ENCODE measurements at places on chromosomes 6 and 20.

GRCh38 chr6:20400456-20401204, 1.0 kb upstream of the E2F3 start:
- DNase-seq, result no peak

DNA sequence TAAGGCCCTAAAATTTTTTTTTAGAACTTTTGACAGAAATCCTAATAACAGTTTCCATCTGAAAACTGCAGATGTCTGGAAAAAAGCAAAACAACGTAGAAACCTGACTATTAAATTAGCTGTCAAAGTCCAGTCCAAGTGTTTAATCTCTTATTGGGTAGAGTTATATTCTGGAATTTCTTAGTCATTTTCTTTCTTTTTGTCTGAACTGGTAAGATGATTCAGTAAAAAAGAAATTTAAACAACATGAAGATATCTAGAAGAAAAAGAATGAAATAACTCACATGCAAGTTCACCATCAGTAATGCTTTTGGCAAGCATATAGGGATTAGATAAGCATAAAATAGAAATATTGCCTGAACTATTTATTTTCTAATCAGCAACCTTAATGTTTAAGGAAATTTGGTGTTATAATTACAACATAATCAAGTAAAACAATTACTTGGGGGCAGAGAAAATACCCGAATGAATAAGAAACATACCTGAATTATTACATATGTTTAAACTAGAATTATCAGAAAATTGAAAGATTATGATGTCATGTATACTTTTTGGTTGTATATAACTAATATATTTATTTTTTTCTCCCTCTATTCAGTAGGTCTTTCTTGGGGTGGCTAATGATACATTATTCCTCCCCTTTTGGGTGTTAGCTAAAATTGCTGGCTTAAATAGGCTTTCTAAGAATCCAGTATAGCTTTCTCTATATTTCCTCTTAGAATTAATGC, 51.1 kb downstream of the FAM83B start:
- DNase-seq, result no peak

DNA sequence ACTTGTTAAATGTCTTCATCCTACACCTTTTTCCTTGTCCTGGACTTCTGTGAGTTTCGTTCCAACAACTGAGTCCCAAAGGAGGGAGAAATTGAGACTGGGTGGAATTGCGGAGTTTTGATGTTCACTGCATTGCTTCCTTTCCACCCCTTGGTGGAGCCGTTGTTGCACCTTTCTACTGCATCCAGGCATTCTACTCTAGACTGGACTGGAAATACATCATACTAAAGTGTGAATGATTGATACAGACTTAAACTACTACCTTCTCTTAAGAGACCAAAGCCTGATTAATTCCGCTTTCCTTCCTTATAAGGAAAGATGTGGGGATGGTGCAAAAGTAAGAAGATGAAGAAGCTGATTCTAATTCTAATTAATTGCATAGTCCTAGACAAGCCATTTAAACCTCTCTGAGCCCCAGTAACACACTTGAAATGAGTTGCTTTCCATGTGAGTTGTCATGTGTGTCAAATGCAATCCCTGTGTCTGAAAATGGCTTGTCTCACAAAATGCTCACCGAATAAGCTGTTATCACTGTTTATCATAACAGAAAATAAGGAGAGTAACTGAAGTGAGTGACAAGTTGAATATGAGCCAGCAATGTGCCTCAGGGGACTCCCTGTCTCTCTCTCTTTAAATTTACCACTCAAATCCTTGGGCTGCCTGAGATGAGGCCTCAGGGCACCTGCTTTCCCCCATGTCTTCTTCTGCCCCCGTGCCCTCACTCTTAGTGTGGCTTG, 338.3 kb upstream of the CHD6 start:
- DNase-seq, result no peak

DNA sequence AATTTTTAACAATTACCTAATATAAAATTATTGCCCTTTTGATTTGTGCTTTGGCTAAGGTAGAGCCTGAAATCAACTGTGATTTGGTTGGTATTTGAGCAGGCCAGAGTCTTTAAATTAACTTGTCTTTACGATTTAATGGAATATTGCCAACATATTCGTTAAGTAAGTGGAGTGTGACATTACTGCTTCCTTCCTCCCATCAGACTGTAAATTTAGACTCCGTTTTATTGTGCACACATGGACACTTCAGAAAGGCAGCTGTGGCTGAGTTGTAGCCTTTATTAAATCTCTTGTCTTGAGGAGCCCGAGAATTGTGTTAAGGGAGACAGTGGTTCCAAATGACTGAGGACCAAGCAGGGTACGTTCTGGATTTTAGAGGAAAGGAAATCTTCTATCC, 57.4 kb downstream of the CAP2 start:
- no peak for DNase-seq

GRCh38 chr6:40724886-40725285, 137.7 kb upstream of the LRFN2 start:
- no peak for DNase-seq

- no peak for DNase-seq
Observed at GRCh38 chr6:24194978-24195700, 69.1 kb downstream of the NRSN1 start.

- DNase-seq, result peak; percentile 69
Observed at GRCh38 chr6:135739288-135739687, 112.2 kb upstream of the PDE7B start.

DNA sequence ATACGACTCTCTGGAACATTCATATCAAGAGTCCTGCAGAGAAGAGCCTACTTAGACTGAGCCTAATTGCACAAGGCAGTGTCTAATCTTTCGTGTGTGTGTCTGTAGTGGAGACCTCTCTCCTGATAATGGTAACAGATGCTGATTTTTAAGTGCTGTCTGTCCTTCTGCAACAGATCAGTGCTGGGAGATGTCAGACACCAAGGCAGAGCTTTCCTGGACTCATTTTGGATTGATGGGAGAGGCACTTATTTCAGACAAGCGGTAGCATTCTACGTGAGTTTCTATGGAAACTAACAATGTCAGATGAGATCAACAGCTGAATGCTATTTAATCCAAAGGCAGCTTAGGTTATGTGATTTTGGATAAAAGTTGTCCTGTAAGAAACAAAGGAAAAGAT, 167.6 kb downstream of the PLCB4 start:
- DNase-seq, result no peak

DNA sequence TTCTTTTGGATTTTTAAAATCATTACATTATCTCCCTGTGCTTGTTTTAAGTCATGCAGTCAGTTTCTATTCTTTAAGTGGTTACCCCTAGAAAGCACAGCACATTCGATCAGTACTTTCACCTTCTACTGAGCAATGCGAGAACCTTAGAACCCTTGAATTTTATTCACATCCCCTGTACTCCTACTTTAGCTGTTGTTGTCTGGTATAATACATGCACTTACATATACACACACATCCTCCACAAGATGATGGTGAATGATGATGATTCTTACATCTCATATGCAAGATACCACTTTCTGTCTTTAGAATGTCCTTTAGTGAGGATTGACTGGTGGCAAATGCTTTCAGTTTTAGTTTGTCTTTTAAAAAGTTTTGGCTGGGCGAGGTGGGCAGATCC, 5.7 kb downstream of the CDC40 start:
- no peak for DNase-seq

DNA sequence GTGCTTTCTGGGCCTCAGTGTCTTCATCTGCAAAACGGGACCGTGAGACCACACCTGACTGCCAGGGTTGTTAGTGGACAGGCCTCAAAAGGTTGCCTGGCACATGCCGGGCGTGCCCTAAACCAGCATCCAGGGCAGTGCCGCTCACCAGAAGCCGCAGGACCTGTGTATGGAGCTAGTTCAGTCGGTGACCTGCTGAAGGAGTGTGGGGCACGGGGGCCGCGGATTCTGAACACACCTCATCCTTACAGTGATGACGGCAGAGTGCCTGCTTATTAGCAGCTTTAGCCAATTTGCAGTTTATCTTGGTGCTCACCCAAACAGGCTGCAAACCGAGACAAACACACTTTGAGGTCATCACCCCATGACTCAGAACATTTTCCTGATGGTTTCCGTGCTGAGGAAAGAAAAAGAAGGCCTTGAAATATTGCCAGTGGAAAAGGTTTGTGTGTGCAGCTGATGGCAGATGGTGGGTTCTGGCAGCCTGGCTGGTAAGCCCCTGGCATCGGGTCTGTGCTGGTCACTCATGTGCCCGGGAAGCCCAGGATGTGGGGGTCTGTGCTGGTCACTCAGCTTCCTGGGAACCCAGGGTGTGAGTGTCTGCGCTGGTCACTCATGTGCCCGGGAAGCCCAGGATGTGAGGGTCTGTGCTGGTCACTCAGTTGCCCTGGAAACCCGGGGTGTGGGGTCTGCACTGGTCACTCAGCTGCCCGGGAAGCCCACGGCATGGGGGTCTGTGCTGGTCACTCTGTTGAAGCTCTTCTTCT, 153.8 kb downstream of the ERMARD start:
- DNase-seq, result peak; percentile 65

GRCh38 chr6:73394577-73395354, at the start of gene DDX43:
Gene DDX43, plus strand, starts transcription at chr6:73394828. Its CDS starts 78 bp downstream, at chr6:73394906.
- DNase-seq, result no peak

DNA sequence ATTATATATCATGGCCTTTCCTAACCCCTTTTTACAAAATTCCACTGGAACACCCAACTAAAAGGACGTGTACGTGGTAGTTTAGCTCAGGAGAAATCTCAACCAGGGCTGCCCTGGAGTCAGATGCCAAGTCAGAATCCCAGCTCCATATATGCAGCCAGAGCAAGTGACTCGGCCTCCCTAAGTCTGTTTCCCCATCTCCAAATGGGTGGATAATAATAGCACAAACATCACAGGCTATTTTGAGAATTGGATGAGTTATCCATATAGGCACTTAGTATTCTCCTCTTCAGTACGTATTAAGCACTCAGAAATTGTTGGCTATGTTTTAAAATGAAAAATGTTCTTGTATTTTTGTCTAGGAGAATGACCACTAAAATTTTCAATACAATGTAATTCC, 481.5 kb downstream of the CD109 start:
- no peak for DNase-seq

- DNase-seq, result no peak
Observed at GRCh38 chr20:45636513-45636912, 5.4 kb upstream of the WFDC9 start.

GRCh38 chr6:29769336-29769735, 46.1 kb downstream of the HLA-F start:
- no peak for DNase-seq

DNA sequence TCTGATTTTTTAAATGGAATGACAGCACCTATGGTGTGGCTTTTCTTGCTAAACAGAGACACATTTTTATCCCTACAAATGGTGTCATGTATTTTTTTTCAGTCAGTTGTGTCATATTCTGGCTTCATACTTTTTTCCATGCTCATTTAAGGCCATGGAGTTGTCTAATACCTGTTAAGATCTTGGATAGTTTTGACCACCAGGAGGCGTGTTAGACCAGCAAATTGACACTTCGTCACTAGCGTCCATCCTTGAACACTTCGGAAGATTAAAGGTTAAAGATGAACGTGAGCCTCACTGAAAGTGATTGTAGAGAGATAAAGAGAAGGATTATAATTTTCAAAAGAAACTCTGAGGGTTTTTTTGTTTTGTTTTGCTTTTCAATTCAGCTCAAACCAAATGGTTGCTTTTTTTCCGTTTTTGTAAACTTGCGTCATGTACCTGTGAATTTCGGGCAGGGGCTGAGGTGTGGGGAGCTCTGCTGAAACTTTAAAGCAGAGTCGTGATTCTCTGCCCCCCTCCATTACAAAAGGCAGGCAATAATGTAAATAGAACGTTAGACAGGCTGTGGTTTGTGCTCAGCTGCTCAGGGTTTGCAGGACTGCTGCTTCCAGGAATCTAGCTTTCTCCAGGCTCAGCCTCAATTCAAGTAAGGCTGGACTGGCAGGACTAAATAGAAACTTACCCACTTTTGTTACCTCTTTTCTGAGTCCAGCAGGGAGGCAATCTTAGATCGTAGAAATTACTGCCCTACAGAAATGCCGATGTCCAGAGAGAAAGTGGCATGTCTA, 245.1 kb downstream of the FOXA2 start:
- peak; percentile 80 for DNase-seq

- no peak for DNase-seq
Observed at GRCh38 chr6:137434640-137435039, 59.6 kb downstream of the OLIG3 start.

- DNase-seq, result no peak
Observed at GRCh38 chr6:81773887-81774286, 21.4 kb upstream of the TENT5A start.

DNA sequence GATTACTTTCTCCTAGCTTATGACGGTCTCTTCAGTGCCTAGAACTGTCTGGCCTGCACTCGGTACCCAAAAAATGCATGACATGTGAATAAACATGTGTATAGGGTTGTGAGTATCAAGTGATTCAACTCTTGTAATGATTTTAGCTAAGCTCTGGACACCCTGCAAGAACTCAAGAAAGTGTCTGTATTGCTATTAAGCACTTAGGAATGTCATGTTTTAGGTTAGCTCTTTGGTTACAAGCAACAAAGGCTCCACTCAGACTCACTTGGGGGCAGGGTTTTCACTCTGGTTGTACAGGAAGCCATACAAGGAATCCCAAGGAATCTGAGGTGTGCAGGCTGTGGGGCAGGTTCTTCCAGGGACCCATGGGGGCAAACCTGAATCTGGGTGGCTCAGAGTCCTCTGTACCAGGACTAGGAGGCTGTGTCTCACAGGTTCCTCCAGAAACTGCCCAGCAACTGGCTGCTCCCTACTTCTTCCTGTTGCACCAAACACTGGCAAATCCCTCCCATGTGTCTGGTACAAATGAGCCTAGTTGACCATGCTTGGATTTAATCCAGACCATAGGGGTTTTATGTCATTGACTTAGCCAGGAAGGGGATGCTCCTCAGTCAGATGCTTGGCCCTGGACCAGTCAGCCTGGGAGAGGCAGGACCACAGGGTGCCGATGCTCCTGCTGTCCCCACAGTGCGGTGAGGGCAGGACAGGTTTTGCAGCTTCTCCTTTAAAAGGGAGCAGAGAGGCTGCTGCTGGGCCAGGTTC, 77.9 kb upstream of the CDH4 start:
- no peak for DNase-seq

GRCh38 chr20:889932-890463, 26.1 kb downstream of the ANGPT4 start:
- DNase-seq, result no peak

DNA sequence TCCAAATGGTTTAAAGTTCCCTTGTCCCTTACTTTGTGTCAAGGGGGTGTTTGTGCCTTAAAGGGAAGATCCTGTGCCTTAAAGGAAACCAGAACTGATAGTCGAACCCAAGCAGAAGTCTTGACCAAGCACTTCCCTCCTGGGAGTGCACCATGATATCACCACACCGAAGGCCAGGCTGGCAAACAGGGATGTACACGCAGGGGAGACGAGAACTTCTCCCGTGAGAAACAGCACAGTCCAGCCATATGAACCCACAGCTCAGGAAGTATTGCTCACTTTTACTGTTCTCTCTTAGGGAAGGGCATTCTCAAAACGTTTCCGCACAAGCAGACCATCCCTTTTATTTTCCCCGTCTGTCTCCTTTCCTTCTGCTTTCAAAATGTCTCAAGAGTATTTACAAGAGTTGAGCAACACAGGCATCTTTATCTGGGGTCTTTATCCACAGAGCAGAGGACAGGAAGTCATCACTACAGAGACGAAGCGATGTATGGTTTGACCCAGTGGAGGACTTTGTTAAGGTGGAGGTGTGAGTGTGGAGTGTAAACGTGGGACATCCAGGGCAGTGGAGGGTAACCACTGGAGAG, 12.8 kb upstream of the SERPINB1 start:
- DNase-seq, result no peak

All from H4 (cell line).